Ecto neural progenitor cell (in vitro differentiated cells): ENCODE measurements at places on chromosomes 2 and 18.

DNA sequence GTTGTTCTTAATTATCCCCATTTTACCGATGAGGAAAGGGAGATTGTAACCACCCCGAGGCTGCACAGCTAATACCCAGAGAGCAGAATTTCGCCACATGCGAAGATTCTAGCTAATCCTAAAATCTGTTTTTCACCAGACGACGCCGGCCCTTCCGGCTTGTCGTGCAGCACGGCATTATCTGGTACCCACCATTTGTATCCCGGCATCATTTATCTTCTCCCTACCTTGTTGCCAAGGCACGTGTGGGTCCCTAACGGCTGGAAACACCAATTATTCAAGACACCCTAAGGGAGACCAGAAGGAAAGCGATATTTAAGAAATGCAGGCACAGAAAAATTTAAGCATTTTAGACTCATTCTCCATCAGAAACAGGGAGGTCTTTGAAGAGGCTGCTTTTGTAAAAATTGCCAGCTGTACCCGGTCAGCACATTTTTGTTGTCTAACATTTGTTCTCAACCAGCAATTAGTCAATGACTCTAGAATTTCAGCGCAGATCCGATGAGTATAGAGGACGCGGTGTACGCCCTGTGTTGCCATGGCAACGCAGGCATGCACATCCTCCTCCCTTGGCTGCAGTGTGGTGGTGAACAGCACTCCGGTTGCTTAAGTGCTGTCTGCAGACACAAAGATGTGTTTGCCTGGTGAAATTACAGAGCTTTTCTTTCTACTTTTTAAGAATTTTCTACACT, 111.6 kb downstream of the AGAP1 start:
- DNase-seq, result peak; percentile 70

DNA sequence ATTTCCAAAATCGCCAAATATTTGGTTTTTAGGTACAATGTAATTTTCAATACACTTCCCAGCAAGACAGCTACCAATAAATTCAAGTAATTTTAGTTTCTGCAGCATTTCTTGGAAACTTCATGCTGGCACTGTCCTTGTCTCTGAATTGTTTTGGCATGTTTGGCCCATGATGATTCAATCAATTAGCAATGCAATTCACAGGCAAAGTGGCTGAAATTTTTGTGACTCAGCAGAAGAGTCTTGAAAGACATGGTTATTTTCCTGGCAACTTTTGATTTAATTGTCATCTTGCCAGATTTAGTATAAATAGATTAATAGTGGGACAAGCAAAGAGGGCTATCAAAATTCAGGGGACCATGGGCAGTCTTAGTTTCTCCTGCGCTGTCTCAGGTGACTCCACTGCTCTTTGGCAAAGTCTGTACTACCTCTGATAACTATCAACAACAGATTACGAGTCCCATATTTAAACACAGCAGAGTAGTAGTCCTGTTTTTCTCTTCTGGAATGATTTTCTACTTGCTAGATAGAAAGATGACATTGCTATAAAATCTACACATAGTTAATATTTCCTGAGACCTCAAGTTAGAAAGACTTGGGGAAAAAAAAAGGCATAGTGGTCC, 88.9 kb upstream of the CYP26B1 start:
- DNase-seq, result no peak

- no peak for DNase-seq
Observed at GRCh38 chr2:9570182-9571060, 14.8 kb upstream of the ADAM17 start.

DNA sequence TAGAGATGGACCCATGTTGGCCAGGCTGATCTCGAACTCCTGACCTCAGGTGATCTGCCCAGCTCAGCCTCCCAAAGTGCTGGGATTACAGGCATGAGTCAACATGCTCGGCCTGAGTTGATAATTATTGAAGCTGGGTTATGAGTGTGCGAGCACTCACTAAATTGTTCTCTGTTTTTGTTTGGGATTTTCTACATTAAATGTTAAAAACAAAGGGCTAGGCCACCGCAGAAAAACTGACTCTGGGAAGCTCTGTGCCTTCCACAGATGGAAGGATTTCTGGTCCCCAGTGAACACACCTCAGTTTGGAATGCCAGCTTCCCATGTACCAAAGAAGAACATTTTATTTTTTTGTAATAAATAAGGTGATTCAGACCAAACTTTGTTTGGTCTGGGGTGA, 83.0 kb downstream of the XRCC5 start:
- no peak for DNase-seq

DNA sequence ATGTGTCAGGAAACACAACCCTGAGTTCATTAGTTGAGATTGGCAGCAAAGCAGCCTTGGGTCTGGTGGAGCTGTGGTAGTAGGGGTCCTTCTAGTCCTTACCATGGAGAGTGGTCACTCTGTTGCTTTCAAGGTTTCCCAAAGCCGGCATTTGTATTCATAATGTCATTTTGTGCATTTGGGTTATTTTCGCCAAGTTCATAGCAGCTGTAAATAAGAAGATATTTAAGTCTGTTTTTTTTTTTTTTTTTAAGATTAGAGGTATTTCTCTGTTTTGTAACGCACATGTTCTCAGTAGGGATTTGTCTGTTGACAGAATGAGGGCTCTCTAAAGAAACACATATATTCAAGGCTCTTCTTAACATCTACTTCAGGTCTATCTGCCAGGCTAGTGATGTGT, 114.1 kb downstream of the PRPF40A start:
- no peak for DNase-seq

DNA sequence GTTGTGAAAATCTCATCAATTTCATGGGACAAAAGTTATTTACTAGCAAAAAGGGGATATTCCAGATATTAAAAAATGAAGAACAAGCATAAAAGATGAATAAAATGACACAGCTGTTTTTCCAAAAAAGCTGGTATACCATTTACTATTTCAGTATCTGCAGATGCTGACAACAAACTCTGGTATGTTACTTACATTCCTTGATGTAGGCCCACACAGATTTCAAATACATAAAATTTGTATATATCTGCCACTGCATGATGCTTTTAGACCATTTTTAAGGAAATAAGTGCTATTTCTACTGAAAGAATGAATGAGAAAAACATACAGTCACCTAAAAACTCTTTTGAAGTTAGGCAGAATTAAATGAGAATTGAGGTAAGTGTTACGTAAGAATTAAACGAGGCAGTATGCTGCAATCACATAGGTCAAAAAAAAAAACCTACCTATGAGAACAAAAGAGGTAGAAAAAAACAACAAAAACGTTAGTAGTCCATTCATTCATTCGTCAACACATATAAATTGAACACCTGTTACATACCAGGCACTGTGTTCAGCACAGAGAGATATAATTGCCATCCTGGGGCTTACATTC, 32.5 kb downstream of the ARL5A start:
- no peak for DNase-seq

DNA sequence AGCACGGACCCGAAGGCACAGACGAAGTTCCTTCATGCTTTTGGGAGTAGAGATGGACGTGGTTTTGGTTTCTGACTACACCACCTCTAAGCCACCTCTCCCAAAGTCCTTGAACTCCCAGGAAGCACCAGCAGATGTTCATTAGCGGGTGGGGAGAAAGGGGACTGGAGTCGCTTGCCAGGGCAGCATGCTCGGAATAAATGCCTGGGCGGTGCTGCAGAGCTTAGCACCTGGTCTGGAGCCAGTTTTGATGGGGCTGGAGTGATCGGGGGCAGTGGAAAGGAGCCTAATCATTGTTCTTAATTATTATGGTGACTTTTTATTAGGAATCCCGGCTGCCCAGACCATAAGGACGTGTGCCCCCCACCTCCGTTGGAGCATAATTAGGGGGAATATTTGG, 220.8 kb downstream of the TFCP2L1 start:
- no peak for DNase-seq

- DNase-seq, result no peak
Observed at GRCh38 chr2:144325086-144325485, 194.8 kb downstream of the ZEB2 start.

DNA sequence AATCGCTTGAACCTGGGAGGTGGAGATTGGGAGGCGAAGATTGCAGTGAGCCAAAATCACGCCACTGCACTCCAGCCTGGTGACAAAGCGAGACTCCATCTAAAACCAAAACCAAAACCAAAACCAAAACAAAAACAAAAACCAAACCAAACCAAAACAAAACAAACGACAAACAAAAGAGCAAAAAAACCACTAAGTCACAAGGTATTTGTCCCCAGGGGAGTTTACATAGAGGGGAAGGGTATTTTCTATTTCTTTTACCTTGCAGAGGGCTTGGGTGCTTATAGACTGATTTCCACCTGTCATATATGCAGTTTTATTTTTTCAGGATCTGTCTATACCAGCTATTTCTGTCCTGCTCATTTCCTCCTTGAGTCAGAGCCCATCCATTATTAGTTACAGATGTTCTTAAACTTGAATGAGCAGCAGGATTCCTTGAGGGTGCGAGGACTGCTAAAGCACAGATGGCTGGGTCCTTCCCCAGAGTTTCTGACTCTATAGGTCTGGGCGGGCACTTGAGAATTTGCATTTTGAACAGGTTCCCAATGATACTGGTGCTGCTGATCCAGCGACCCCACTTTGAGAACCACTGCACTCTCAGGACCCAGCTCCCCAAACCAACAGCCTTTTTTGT, 102.2 kb upstream of the UXS1 start:
- DNase-seq, result no peak

GRCh38 chr2:24785671-24786321, 7.4 kb downstream of the PTRHD1 start:
- DNase-seq, result no peak

- DNase-seq, result no peak
Observed at GRCh38 chr18:62999392-62999791, 284.1 kb downstream of the PHLPP1 start.

GRCh38 chr2:63999049-63999448, 20.2 kb downstream of the VPS54 start:
- no peak for DNase-seq

GRCh38 chr2:85830645-85831044, 58.1 kb downstream of the ST3GAL5 start:
- DNase-seq, result no peak

- peak; percentile 52 for DNase-seq
Observed at GRCh38 chr18:58784601-58785137, 80.0 kb upstream of the ZNF532 start.

- DNase-seq, result no peak
Observed at GRCh38 chr2:195734931-195735330, 77.9 kb downstream of the SLC39A10 start.

GRCh38 chr2:220935789-220936321, 636.2 kb downstream of the EPHA4 start:
- no peak for DNase-seq

DNA sequence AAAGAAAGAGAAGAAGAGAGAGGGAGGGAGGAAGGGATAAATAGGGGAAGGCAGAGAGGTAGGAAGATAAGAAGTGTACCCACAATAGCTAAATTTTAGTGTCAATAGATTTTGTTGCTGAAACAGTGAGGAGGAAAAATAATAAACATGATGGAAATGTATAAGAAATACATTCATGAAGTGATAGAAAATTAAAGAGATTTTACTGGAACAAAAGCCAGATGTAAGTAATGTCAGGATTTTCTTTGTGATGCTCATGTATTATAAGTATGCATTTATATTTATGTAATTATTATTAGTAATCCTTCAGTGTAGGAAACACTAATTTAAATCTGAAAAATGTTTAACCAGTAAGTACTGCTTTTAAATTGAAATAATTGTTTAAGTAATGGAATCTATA, 1125.2 kb upstream of the FANCL start:
- no peak for DNase-seq

DNA sequence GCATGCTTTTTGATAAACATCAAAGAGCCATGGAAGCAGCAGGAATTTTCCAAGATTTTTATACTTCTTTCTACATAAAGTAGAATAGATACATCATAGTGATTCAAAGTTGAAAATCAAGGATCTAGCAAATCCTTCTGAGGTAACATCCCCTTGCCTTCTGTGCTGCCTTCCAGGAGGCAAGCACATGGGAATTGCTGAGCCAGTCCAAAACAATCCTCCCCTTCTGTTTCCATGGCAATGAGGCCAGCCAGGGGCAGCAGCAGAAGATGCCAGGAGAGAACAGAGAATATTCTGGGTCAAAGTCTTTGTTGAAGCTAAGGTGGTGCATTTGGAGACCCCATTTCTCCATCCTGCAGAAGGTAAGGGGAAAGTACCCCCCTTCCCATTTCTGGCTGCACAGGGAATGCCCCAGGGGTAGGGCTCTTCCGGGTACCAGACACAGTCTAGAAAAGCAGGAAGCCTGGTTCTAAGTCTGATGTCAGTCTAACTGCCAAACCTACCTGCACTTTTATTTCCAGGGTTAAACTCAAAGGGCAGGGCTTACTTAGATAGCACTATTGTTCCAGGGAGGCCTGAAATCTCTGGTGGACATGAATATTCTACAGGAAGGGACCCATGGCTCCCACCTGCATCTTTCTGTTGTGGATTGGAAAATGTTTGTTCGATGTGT, 22.1 kb downstream of the CENPA start:
- no peak for DNase-seq

GRCh38 chr2:64865073-64865830, 123.9 kb upstream of the SLC1A4 start:
- peak; percentile 81 for DNase-seq

- no peak for DNase-seq
Observed at GRCh38 chr2:169272010-169272409, 90.3 kb downstream of the LRP2 start.

GRCh38 chr2:20578895-20579825, 71.7 kb downstream of the HS1BP3 start:
- no peak for DNase-seq

DNA sequence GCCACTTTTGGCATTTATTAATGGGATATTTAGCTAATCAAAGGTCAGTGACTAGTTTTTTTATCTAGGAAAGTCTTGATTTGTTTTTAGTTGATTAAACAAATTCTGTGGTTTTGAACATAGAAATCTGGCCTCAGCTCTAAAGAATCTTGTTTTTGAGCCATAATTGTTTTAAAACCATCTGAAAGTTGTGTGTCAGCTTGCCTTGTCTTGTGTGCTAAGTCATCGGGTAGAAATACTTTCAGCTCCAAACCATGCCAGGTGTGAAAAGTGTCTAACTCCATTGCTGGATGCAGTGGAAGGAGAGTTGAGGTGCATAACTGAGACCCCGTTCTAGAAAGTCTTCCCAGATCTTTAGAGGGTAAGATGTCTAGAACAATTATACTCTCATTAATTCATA, 22.7 kb downstream of the FARP2 start:
- DNase-seq, result no peak

DNA sequence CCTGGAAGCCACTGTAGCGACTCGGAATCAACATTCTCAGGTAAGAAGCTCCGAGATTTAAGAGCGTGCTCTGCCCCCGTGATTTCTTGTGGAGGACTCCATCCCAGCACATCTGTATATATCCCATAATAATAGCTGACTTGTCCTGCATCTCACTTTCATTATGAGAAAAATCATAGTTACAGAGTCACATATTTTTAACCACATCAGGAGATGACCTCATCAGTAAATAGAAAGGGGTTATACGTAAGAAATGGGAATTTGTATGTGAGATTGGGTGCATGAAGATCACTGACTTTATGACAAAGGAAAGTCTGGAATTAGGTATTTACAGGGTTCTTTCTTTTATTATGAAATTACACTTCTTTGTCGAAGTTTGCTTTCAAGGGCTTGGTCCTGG, 16.4 kb upstream of the TMEM18 start:
- no peak for DNase-seq

- DNase-seq, result no peak
Observed at GRCh38 chr2:40034801-40035200, 255.7 kb upstream of the THUMPD2 start.

GRCh38 chr18:32455361-32455760, 15.3 kb downstream of the GAREM1 start:
- no peak for DNase-seq
